NCI-H1436 treated with DMSO at 0.1 percent for 48 hours (cell line): ENCODE measurements at places on chromosomes 1 and 21.

- DNase-seq: no peak
Measured at GRCh38 chr1:36142121-36142520, 7.2 kb downstream of the TRAPPC3 start.

DNA sequence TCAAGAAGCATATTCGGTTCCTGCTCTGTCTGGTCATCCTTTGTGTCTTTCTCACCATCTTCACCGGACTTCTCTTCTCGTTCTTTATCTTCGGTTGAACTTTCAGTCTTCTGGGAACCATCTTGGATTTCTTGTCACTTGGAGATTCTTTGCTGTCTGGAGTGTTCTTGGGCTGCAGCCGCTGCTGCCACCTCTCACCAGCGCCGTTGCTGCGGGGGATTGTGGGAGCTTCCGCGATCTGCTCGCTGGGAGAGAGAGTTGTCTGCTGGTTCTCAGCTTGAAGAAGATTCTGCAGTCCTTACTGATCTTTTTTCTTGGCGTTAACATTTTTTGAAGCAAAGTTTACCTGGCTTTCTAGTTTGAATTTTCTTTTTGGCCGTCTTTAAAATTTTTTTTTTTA, 1165.2 kb upstream of the PRMT6 start:
- no peak for DNase-seq

DNA sequence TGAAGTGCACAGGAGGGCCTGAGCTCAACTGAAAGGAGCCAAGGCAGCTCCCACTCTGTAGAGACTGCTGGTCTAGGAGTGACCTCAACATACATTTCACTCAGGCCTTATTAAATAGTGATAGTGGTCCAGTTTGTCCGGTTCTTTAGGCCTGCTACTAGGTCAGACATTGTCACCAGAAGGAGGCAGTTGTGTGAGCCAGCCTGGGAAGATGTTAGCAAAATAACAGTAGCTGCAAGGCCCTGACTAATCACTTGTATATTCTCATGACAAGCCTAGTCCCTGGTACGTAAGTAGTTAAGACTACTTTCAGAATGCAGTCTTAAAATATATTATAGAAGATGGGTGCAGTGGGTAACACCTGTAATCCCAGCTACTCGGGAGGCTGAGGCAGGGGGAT, 264.0 kb upstream of the CAMK1G start:
- DNase-seq: no peak

GRCh38 chr1:61116421-61116820, 34.1 kb downstream of the NFIA start:
- DNase-seq: no peak

- DNase-seq: no peak
Measured at GRCh38 chr1:99527078-99527477, 118.8 kb upstream of the PALMD start.

DNA sequence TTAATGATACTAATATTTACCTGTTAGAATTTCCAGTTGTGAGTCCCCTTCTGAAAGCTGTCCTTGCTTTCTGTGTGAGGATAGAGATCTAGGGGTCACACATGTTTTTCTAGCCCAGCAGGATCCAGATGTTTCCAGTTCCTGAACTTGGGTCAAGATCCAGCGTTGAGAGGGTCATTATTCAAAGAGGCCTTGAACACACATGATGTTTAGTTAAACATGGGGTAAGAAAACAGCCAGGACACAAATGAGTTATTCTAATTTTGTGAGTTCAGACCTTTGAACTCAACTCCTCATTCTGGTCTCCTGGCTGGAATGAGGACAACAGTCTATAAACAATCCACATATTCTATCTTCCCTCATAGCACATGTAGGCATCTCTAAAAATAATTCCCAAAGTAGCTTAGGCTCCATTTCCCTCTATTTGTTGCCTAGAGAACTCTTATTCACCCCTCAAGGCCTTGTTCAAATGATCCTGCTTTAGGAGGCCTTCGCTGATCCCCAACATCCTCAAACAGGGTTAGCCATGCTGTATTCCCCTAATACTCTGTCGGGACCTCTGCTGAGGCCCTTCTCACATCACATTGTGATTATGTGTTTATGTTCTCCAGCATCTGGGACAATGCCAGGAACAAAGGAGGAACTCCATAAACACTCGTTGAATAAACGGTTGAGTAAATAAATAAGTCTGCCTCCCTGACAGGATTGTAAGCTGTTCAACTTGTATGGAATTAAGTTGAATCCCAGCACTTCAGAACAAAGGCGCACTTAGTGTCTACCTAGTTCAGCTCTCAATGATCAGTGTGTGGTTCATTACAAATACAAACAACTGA, 15.0 kb upstream of the KCNN3 start:
- no peak for DNase-seq

GRCh38 chr1:178724728-178725465, at the start of gene RALGPS2:
Gene RALGPS2 (plus strand): TSS chr1:178725244. CDS start chr1:178776765, 51,521 bp downstream.
- peak; percentile 47 for DNase-seq

- no peak for DNase-seq
Measured at GRCh38 chr1:74083128-74083527, 114.8 kb downstream of the LRRIQ3 start.

- no peak for DNase-seq
Measured at GRCh38 chr1:229396585-229397206, 37.2 kb downstream of the ACTA1 start.

GRCh38 chr1:110875216-110875731, 2.3 kb downstream of the CD53 start:
- no peak for DNase-seq

GRCh38 chr1:114345930-114346479, 165.0 kb downstream of the TRIM33 start:
- no peak for DNase-seq

DNA sequence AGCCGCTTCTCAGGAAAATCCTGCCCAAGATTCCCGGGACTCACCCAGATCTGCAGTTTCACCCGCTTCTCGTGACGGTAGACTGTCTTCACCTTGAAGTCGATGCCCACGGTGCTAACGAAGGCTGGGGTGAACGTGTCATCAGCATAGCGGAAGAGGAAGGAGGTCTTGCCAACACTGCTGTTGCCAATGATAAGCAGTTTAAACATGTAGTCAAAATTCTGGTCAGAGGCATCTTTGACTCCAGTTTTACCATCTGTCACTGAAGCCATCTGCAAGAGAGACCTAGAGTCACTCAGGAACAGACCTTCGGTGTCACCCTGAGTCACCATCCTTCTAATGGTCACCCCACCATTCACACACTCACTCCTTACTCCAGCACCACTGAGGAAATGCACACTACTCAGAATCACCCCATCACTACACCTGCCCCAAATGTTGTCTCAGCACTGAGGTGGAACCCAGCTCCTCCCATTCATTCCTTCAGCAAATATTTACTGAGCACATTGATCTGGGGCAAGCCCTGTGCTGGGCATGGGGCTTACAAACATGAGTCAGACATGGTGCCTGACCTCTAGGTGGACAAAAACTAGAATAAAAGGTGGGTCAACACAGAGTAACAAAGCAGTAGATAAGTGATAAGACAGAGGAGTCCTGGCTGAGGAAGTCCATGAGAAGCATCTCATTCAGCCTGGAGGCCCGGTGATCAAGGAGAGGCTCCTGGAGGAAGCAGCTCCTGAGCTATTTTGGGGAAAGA, 13.5 kb downstream of the RAB3B start:
- DNase-seq: no peak

- DNase-seq: no peak
Measured at GRCh38 chr1:11967028-11967547, 13.2 kb upstream of the MFN2 start.

DNA sequence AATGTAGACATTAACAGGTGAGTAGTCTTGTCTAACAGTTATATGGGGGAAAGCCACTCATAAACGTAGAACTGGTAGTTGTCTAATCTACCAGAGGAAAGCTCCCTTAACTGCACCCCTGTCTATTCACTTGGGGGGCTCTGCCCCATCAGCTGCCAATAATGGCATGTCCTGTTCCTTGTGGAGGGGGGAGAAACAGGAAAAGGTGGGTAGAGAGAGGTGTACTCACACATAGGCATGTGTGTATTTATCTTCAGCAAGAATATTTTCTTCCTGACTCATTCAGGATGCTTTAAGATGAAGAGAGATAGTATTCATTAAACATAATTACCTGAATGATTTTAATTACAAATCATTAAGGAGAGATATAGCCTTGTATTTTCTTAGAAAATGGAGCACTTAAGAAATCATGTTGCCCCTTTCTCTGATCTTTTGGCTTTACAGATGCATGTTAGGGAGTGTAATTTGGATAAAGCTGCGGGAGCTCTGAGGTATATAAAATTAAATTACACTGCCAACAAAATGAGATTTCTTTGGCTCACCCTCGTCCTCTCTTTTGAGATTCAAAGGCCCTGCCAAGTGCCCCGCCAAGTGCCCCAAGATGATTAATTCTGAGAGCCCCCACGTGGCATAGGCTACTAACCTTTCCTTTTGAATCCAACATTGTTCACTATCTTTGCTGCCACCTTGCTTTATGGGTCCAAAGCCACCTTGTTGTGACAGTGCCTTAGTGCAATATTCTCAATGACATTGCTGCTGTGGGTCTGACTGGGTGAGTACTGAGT, 286.3 kb upstream of the LYPLAL1 start:
- no peak for DNase-seq

DNA sequence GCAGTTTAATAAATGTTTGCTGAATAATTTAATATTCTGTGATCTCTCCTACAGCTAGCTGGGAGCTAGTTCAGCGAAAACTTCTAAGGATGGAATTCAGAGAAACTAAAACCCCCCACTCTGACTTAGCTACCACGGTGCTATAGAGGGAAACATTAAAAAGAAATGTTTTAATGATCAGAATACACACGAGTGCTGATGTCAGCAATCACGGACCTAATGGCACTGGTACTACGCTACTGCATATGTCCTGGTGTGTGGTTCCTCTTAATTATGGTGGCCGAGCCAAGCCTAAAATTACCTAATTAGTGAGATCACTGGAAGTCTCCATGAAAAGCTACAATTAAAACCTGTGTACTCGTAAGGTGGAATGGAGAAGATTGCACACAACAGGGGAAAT, 23.9 kb upstream of the LSM10 start:
- no peak for DNase-seq

- no peak for DNase-seq
Measured at GRCh38 chr21:33021667-33022066, 4.1 kb upstream of the OLIG2 start.

- DNase-seq: no peak
Measured at GRCh38 chr1:214850432-214851050, 232.0 kb upstream of the KCNK2 start.

GRCh38 chr1:235968831-235969230, 96.1 kb downstream of the NID1 start:
- no peak for DNase-seq

GRCh38 chr21:44582055-44582454, 1.7 kb upstream of the KRTAP10-5 start:
- no peak for DNase-seq

DNA sequence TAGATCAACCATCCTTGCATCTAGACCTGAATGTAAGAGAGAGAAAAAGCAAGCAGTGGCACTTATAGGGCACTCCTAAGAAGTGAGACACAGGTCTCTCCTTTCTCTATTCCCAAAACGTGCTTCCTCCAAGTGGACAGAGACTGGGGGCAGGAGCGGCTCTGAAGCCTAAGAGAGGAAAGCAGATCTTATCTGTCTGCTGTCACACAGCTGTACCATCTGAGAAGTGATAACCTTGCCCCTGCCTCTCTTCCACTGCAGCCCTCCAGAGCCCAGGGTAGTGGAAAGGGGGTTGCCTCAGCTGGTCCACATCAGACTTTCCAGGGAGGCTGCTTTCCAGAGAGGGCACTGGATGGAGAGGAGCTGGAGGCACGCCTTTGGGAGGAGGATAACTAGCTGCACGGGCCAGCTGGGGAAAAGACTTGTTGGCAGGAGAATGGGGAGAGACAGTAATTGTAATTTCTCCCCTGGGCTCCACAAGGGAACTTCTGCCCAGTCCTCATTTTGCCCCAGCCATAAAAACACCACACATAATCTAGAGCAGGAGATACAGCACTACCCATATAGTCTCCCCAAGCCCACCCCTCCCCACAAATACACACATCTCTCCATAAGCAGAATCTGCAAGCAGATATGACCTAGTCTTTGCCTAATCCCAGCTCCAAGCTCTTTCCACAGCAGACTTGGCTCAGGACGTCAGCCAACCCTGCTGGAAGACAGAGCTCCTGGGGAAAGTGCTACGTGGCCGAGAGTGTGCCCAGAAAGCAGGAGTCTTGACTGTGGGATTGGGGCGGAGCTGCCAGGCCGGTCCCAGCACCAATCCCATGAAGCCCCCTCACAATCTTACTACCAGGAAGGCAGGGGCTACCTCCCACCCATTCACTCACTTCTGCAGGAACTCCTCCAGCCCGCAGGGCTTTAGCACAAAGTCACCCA, 31.2 kb downstream of the PIK3C2B start:
- DNase-seq: no peak

- no peak for DNase-seq
Measured at GRCh38 chr1:24554714-24555113, 1.2 kb upstream of the NCMAP start.

GRCh38 chr1:8590721-8591351, 226.6 kb downstream of the RERE start:
- no peak for DNase-seq

DNA sequence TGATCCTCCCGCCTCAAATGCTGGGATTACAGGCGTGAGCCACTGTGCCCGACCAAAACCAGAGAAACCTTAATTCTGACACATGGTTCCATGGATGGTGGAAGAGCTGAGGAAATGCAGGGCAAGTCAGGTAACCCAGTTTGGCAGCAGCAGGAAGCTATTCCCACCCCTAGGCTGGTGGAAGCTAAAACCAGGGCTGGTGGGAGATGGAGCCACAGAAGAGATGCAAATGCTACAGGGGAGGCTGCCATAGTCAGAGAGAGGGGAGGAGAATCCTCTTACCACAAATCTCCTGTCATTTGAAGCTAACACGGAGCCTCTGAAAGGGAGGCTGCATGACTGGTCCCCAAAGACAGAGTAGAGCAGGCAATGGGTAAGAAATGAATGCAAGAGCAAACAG, 4.1 kb upstream of the CDC42BPA start:
- DNase-seq: no peak
